Dermis microvascular lymphatic vessel endothelial cell (primary cell): ENCODE measurements at places on chromosomes 7 and 10. TPM values are rescaled to one million over a fixed set of nuclear protein-coding genes. Genes with fewer than 3 reads are reported as not detected.

The OR6V1 gene
- not detected in 2 replicates for total RNA-seq

The PRR15 gene
- total RNA-seq = 0.13 TPM in 1 of 2 replicates, not detected in the other

The PDGFA gene
- 53.9 and 81.2 TPM in 2 replicates for total RNA-seq

DNA sequence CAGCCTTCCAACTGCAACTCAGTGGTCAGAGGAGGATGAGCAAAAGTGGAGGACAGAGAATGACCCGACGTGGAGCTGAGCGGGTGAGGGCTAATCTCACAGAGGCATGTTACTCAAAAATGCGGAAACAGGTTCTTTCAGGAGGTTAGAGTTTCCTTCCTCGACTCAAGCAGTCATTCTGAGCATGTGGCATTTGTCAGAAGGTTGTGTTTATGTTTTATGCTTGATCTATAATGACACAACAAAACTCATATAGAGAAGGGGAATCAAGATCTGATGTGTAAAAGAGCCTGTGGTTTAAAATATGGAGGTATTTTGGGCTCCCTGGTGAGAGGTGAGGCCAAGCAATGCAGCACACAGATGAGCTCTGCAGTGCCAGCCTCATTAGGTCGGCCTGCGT lies 311.4 kb downstream of the ADARB2 start:
- no peak for DNase-seq

DNA sequence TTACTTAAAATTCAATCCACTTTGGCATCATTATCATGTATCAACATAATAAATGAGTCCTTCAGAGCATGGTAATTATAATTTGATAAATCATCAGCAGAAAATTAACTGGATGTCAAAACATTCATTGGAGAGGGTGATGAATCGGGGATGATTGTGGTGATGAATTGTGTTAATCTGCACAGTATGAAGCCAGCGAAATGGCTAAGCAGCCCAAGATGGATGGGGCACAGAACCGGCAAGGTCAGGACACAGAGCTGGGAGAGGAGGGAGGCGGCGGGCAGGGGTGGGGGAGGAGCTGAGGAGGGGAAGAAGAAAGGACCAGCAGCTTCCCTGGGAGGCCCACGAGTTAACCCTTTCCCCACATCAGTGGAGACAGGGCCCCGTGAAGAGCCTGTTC lies 536.1 kb downstream of the LRMDA start:
- DNase-seq = no peak

GRCh38 chr10:7700577-7701125 lies 2.5 kb upstream of the ITIH2 start:
- DNase-seq = no peak

DNA sequence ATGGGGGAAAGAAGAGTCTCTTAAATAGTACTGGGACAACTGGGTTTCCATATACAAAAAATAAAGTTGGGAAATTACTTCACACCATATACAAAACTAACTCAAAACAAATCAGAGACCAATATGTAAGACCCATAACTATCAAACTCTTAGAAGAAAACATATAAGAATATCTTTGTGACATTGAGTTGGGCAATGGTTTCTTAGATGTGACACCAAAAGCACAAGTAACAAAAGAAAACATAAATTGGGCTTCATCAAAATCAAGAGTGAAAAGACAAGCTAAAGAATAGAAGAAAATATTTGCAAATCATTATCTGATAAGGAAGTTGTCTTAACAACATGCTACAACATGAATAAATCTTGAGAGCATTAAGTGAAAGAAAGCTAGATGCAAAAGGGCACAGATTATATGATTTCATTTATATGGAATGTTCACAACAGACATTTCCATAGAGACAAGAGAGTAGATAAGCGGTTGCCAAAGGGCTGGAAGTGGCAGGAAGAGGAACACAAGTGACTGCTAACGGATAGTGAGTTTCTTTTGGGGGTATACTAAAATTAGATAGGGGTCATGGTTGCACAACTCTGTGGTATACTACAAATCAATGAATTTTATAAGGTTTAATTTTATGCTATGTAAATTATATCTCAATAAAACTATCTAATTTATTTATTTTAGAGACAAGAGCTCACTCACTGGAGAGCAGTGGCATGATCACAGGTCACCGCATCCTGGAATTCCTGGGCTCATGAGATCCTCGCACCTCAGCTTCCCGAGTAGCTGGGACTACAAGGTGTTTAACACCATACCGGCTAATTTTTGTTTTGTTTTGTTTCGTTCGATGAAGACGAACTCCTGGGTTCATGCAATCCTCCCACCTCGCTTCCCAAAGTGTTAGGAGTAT lies 35.4 kb downstream of the JMJD1C start:
- DNase-seq = peak; percentile 45

DNA sequence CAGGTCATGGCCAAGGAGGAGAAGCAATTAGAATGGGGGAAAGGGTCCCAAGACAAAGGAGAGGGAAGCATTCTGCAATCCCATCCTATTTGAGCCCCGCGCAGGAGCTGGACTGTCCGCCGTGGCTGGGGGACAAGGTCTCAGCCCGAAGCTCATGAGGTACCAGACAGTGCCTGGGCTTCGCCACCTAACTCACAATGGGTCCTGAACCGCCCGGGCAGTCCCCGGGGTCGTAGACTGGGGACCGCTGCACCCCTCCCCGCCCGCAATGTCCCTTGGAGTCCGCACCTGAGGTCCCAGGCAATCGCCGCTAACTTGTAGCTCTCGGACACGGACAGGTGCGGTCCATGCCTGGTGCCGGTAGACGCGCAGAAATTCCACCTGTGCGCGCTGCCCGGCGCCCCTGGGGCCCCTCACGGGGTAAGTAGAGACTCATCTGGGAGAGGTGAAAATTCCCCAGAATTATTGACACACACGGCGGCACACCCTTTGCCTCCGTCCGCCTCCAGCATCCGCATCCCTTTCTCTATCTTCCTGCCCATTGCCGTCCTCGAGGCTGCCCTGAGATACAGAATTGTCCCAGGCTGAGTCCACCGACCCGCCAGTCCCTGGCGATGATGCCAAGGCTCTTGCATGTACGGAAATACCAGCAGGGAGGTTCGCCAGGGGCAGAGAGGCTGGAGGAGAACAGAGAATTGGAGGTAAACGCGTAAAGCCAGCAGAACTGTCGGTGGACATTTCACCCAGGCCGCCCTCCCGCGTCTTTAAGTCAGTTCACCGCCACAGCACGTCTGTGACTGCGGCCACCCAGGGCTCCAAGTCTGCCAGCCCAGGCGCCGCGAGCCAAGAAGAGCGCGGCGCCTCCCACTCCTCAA lies 1.8 kb downstream of the CHRM2 start:
- DNase-seq = no peak
